ENCODE measurements at places on chromosomes 13 and 19.
A peak's percentile ranks its signal among the peaks of the same experiment; 100 is the strongest.

DNA sequence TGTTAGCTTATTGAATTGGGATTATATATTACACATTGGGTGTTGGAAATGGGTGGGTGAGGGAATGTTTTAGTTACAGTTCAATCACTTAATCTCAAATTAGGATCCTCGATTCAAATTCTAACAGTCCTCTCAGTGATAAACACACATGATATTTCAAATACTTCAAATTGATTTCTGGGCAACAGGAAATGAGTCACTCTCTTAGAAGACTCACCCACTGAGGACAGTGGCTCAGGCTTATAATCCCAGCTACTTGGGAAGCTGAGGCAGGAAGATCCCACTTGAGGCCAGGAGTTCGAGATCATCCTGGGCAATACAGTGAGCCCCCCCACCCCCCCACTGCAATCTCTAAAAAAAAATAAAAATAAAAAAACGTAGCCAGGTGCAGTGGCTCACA lies 435.3 kb downstream of the KLF12 start:
- no peak for DNase-seq

DNA sequence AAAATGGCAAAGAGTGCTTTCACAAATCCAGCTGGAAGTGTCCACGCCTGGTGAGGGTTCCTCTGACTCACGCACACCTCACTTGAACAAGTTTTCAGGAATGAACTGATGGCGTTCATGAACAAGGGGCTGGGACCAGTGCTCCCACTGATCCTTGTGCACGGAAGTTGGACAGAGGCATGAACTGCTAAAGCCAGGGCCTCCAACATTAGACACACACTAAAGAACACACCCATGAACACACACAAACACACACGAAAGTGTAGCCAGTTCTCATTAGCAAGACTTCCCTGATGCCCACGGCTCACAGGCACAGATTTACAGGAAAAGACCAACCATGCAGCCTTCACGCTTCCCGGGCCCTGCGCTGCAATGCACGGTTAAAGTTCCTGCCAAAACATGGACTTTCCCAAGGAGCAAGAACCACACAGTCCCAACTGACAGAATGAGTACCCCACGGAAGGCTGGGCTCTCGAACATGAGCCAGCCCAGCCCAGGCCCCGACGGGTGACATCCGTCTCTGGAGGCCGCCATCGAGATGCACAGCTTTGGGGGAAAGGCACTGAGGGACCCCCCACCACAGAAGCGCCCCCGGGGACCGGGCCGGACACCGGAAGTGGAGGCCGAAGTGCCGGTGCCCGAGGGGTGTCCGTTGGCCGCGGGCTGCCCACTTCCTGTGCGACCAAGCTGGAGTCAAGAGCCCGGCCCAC lies 808 bp downstream of the DNMT1 start:
- peak; percentile 11 for DNase-seq

DNA sequence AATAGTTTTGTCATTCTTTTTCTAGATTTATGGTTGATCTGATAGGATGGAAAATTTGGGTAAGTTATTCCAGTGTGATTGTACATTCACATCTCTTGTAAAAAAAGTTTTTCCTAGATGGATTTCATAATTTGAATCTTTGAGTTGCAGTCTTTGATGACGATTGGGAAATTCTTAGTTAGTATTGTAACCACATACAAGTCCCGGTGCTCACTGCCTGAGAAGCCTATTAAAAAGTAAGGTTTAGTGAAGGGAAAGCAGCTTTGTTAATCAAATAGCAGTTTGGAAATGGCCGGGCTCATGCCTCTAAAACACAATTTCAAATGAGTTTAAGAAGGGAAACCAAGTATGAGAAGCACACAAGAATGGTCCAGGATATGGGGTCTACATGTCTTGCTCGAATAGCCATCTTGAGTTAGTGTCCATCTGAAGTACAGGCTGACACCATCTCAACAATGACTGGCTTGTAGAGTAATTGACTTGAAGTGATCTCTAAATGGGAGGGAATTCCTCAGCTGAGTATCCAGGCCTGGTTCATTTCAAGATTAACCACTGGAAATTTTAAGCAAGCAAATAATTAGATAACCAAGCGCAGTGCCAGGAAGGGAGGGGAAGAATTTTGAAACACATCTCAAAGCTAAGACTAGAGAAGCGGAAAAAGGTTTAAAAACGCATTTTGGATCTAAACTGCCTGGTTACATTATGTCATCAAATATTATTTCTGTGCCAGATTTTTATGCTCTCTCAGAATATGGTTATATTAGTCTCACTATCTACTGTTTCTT lies 1145.6 kb upstream of the MIR17HG start:
- no peak for DNase-seq

DNA sequence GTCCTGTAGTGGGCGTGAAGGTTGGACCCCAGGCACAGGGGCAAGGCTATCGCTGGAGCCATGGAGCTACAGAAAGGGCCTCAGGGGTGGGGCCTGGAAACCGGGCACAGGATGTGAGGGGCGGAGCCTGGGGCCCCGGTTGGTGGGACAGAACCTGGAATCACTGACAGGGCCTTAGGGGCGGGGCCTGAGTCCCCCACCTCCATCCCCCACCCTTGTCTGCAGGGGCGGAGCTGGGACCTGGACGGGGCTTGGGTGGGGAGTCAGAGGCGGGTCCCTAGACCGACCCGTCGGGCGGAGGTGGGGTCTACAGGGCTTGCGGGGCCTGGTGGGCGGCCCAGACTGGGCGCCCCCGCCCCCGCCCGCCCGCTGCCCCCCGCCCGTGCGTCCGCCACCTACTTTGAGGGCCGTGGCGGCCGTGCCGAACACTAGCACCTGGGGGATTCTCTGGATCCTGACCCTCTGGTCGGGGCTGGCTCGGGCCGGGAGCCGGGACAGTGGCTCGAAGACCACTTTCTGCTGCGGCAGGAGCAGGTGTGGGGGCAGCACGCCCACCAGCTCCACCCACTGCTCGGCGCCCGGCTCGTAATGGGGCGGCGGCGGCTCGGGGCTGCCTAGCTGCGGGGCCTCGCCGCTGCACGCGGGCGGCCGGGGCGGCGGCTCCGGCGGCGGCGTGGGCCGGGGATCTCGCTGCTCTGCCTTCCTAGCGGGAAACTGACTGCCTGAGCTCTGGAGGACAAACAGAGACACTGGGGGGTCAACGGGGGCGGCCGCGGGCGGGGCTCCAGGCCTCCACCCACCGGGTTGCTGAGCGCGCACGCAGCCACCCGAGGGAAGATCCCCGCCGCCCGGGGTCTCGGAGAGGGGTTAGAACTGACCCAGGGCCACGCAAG lies 26.3 kb downstream of the DCAF15 start:
- peak; percentile 10 for DNase-seq

GRCh38 chr19:4577020-4577782 lies 17.7 kb upstream of the SEMA6B start:
- DNase-seq, result no peak

- DNase-seq, result peak; percentile 9
Observed at GRCh38 chr13:95150555-95150954, 150.7 kb downstream of the ABCC4 start.

DNA sequence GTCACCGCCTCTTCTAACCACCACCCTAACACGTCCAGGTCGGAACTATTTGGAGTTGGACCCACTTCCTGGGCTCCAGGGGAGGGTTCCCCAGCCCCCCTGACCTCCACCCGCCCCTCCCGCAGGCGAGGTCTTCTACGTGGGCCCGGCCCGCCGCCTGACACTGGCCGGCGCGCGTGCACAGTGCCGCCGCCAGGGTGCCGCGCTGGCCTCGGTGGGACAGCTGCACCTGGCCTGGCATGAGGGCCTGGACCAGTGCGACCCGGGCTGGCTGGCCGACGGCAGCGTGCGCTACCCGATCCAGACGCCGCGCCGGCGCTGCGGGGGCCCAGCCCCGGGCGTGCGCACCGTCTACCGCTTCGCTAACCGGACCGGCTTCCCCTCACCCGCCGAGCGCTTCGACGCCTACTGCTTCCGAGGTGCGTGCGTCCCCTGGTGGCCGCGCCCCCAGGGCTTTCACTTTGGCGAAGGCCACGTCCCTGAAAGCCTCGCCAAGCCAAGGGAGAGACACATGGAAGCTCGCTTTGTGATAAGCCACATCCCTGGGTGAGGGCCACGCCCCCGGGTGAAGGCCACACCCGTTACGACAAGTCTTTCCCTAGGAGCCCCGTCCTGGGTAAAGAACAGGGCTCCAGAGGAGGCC lies 13.2 kb downstream of the NCAN start:
- peak; percentile 67 for DNase-seq

GRCh38 chr19:6475321-6476108 lies 6.1 kb downstream of the DENND1C start:
- DNase-seq, result no peak

- DNase-seq, result no peak
Observed at GRCh38 chr13:75986818-75987217, 350.7 kb downstream of the LMO7 start.

- DNase-seq, result no peak
Observed at GRCh38 chr19:45123440-45123850, 30.5 kb downstream of the PPP1R37 start.

DNA sequence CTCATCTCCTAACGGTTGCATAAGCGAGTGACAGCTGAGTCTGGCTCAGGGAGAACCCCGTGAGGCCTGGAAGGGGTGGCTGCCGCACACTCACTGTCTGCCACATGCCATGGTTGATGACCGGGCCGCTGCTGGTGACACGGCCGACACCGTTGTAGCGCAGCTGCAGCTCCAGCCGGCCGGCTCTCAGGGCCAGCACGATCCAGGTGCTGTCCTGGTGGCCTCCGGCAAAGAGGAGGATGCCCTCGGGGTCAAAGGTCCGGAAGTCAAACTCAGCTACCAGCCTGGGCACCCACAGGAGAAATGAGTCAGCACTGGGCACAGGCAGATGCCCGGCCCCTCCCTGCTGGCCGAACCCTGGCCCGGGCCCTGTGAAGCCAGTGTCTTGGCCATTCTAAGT lies 31.7 kb downstream of the GAS6 start:
- no peak for DNase-seq

GRCh38 chr13:24071423-24072075 lies 89.0 kb upstream of the SPATA13 start:
- DNase-seq, result no peak

DNA sequence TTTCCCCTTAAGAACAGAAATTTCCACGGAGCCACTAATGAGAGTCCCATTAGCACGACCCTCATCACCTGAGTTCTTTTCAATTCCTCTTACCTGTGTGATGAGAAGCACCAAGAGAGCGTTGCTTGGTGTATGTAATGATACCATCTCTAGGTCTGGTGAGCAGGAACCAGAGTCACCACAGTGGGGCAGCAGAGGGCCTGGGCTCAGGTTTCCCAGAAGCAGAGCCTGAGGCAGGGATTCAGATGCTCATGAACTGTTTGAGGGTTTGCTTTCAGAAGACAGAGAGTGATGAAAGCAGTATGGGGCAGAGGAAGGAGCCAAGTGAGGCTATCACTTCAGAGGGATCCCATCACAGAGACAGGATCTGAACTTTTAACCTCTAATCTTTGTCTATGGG lies 3.1 kb upstream of the PTPRH start:
- DNase-seq, result peak; percentile 52

DNA sequence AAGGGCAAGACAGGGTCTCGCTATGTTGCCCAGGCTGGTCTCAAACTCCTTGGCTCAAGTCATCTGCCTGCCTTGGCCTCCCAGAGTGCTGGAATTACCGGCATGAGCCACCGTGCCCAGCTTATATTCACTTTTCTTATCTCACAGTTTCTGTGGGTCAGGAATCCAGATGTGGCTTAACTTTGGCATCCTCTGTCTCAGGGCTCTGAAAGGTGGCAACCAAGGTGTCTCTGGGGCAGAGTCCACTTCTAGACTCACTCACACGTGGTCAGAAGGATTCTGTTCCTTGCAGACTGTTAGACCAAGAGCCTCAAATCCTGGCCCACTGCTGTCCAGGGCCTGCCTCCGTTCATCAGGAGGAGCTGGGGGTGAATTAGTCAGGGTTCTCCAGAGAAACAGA lies 7.6 kb upstream of the LMNB2 start:
- DNase-seq, result no peak

DNA sequence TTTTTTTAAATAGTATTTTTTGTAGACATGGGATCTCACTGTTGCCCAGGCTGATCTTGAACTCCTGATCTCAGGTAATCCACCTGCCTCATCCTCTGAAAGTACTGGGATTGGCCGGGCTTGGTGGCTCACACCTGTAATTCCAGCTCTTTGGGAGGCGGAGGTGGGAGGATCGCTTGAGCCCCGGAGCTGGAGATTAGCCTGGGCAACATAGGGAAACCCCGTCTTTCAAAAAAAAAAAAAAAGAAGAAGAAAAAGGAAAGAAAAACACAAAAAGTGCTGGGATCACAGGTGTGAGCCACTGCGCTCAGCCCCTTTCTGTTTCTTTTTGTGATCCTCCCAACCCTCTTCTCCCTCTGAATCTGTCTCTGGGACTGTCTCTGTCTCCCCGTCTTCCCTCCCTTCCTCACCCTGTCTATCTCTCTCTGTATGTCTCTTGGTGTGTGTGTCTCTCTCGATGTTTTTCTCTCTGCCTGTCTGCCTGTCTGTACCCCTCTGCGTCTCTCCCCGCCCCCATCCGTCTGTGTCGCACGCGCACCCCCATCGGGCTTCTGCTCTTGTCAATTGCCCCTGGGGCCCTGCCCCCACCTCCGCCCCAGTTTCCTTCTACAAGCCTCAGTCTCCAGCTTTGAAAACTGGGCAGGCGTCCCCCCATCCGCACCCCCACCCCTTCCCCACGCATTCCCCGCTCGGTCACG lies 540 bp upstream of the ZFP36 start:
- DNase-seq, result peak; percentile 83

GRCh38 chr19:32313569-32314265 lies 31.7 kb upstream of the ZNF507 start:
- DNase-seq, result no peak

DNA sequence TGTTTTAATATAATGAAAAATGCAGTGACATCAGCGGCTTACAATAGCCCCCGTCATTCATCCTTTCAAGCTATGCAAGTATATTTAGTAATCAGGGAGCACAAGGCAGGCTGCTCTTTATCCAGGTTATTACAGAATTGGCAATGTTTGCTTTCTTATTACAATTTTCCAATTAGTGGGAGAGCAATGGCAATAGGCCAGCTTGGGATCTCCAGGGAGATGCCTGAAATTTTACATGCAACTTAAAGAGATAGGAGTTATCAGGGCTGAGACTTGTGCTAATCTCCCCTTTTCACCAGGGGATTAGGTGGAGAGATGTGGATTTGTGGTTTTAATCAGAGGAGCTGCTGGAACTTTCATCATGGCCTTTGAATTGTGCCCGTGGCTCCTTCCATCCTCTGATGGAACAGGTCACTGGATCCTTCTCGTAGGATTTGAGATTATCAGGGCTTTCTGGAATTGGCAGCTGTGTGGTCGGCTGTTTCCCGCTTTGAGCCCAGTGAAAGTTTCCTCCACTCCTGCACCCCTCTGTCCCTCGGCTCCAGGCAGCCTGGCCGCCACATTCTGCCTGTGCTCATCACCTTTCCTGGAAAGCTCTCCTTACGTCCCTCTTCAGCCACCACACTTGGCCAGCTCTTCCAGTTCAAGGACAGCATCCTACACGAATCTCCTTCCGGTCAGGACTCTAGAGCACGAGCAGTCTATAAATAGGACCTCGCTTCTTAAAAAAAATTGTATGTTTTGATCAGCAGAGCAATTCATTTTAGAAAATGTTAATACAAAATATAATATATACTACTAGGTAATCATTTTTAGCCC lies 47.0 kb downstream of the CBY2 start:
- no peak for DNase-seq

- no peak for DNase-seq
Observed at GRCh38 chr13:29597246-29597645, 1.8 kb upstream of the SLC7A1 start.

- DNase-seq, result no peak
Observed at GRCh38 chr19:48455908-48456562, 661 bp downstream of the KCNJ14 start.

All from activated CD4-positive, alpha-beta T cell treated with anti-CD3 and anti-CD28 coated beads, Interleukin-2, Interleukin-4, amounts not matched to agents 100 ng/mL and 50 ng/mL, durations not matched to agents 16 hours and 8 hours (primary cell).